Occipital lobe (tissue), 3 donors: ENCODE measurements at places on chromosomes 16 and 17.

GRCh38 chr17:82414548-82415281 lies 3.4 kb upstream of the HEXD start:
- DNase-seq: peak; percentile 11

DNA sequence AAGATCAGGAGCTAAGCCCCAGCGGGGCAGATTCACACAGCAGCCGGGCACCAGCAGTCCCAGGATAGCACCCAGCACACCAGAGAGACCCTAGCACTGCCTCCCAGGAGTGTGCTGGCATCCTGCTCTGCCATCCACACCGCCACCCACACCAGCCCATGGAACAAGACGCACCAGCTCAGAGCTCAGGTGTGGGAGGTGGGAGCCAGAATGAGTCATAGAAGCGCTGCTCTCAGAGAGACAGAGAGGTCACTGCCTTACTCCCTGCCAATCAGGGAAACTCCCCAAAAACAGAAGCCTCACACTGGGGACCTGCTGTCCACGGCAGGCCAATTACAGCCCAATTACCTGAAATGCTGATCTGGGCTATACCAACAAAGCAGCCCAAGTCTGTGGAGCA lies 64.9 kb downstream of the CDYL2 start:
- peak; percentile 66 for DNase-seq

DNA sequence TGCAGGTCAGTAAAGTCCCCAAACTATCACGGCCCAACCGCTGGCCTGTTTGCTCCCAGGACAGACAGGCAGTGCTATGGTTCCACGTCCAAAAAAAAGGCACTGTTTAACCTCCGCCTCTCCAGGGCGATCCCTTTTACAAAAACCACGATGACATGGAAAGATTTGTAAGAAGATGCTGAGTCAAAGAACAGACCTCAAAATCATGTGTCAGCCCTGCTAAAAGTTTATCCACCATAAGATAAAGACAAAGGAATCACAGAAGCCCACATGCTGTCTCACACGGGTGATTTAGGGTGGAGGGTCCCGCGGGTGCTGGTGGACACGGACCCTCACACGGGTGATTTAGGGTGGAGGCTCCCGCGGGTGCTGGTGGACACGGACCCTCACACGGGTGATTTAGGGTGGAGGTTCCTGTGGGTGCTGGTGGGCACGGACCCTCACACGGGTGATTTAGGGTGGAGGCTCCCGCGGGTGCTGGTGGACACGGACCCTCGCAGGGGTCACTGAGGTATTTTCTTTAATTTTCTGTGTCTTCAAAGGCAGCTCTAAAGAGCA lies 117.2 kb upstream of the METRNL start:
- no peak for DNase-seq

GRCh38 chr17:39547713-39548478 lies 59.8 kb downstream of the NEUROD2 start:
- DNase-seq: peak; percentile 39

GRCh38 chr17:40935624-40936023 lies 1.8 kb downstream of the KRT23 start:
- DNase-seq: no peak

- peak; percentile 55 for DNase-seq
Observed at GRCh38 chr16:57639172-57639887, 10.9 kb downstream of the ADGRG1 start.
